Stimulated activated CD4-positive, alpha-beta T cell treated with anti-CD3 and anti-CD28 coated beads, Interleukin-12 subunit alpha, Interleukin-12 subunit beta, amount 100 ng/mL, for 24 hours (primary cell): ENCODE measurements at places on chromosomes 7 and 10.

DNA sequence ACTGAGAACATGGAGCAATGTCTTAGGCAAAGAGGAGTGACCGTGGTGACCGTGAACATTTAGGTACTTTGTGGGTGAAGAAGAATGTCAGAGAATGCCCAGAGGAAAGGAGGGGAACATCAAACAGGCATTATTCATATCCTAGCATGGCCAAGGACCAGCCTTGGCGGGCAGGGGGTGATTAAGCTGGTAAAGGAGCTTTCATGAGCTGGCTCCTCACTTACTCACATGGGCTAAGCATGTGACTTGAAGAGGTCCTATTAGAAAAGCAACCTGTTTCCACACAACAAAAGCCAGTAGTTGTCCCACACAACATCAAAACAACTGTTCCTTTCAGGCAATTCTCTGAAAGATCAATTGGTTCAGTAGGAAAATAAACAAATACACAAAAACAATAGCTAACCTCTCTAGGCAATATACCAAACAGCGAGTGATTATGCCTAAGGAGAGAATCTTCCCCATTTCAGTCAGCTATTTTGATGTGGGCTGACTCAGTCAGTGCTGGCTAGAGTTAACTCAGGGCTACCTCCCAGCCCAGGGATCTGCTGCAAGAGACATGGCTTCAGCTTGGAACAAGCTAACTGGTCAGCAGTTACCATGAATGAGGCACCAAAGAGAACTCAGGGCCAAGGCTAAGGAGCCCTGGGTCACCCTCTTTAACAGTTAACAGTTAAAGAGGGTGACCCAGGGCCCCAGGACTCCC is 283.5 kb downstream of the ARHGAP12 start:
- DNase-seq = no peak

- no peak for DNase-seq
These were observed 38.9 kb upstream of the BMS1 start for GRCh38 chr10:42743697-42744096.

- peak; percentile 51 for DNase-seq
These were observed 2.2 kb downstream of the GNB2 start for GRCh38 chr7:100675581-100676350.

DNA sequence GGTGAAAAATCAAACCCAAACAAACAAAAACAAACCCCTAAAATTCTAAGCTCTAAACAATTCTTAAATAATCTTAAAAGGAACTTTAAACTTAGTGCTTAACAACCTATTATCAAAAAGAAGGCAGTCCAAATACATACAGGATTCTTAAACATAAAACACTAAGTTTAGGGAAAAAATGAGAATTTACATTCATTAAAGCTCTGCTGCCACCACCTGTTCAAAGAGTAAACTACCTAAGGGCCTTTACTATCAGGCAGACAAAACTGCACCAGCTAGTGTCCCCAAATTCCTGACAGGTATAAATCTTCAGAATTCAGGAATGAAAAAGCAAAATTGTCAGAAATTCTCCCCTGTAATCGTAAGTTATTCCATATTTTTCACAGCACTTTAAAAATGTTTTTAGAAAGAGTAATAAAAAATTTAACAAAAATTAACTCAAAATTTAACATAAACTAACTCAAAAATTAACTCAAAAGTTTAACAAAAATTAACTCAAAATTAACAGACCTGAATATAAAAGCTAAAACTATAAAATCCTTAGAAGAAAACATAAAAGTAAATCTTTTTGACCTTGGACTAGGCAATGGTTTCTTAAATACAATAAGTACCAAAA is 55.1 kb downstream of the PDZD8 start:
- DNase-seq = no peak

- no peak for DNase-seq
These were observed 279.7 kb downstream of the USP6NL start for GRCh38 chr10:11331726-11332125.

- DNase-seq = no peak
These were observed 43.7 kb downstream of the WNT2 start for GRCh38 chr7:117279203-117279602.

DNA sequence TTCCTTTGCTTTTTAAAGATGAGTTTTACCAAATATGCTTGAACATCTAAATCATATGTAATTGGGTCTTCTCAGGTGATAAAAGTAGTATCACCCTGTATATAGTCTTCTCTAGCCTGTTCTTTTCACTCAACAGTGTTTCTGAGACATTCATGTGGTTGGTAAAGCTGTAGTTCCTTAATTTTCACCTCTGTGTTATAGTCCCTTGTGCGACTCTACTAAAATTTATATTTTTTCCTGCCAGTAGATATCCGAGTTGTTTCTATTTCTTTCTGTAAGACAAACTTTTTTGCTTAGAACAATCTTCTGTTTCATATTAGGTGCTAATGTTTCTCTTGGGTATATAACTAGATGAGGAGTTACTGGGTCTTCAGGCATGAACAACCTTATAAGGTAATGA is 35.6 kb downstream of the SYPL1 start:
- DNase-seq = no peak

GRCh38 chr7:152617056-152617455 is 58.9 kb downstream of the XRCC2 start:
- DNase-seq = no peak

DNA sequence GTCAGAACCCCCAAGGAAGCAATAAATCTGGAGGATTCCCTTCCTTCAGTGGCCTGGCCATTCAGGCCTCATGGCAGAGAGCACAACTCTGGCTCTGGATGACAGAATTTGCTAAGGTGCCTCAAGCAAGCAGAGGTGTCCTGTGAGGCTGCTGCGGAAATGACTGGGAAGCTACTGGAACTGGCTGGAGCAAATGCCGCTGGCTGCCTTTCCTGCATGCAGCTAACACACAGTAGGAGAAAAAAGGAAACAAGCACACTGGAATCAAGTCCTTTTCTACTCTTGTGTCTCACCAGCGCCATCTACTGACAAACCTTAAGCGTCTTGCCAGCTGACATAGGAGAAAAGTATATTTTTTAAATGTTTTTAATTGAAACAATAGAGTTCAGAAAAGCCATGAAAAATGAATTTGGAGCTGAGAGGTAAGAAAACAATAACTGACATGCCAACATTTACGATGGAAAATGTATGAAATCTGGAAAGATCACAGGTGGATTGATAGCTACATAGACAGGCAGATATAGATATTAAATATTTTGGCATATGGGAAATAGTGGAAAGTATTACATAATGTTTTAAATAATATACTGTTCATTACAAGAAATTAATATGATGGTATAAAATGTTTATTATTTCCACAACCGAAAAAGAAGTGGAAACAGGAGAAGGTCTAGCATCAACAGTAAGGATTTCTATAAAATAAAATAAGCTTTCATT is 951.6 kb downstream of the ANKRD7 start:
- no peak for DNase-seq

- DNase-seq = no peak
These were observed 964.4 kb downstream of the PCDH15 start for GRCh38 chr10:53836638-53837037.

- no peak for DNase-seq
These were observed 62.6 kb downstream of the CCNY start for GRCh38 chr10:35398908-35399307.

GRCh38 chr7:45390731-45391130 is 183.4 kb upstream of the ADCY1 start:
- no peak for DNase-seq

- DNase-seq = no peak
These were observed 457.9 kb upstream of the TPK1 start for GRCh38 chr7:145293754-145294153.

GRCh38 chr7:72101444-72101843 is 310.7 kb downstream of the CALN1 start:
- no peak for DNase-seq

DNA sequence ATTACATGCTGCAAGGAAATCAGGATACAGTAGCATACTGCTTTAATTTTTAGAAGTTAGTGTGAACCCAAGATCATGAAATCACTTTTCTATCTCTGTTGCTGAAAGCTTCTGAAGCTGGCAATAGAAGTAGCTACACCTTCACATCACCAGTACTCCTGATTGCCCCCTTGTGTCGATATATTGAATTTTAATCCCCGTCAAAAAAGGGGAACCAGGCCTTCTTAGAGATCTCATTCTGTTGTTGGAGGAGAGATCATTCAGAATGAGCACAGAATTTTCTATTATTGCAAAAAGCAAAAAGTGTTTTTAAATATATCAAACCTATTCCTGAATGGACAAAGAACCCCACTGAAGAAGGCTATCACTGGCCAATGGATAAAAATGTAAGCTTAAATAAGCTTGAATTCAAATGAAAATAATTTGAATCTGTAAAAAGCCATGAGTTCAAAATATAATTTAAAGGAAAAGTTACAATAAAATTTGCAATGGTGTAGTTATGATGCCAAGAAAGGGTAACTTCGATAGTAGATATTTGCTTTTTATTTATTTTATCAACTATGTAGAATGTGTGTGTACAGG is 39.7 kb upstream of the TEX47 start:
- DNase-seq = no peak

DNA sequence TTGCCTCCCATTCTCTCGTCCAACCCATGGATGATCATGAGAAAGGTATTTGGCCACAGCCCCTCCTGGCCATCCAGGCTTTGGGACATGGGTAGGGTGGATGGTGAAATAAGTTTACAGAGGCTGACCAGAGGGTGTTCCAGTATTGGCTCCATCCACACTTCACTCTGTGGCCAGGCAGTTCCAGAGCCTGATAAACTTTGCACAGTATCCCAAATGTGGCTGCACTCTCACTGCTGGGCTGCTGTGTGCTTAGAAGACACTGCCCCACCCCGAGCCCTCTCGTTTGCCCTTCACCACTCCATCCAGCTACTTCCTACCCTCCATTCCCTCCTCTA is 72.0 kb upstream of the ZMIZ1 start:
- DNase-seq = no peak

- no peak for DNase-seq
These were observed 116.1 kb downstream of the TPST1 start for GRCh38 chr7:66321283-66321682.

- DNase-seq = no peak
These were observed 501.0 kb upstream of the GALNT17 start for GRCh38 chr7:70630818-70631457.

GRCh38 chr7:122896509-122896908 is 10.2 kb upstream of the CADPS2 start:
- DNase-seq = no peak

DNA sequence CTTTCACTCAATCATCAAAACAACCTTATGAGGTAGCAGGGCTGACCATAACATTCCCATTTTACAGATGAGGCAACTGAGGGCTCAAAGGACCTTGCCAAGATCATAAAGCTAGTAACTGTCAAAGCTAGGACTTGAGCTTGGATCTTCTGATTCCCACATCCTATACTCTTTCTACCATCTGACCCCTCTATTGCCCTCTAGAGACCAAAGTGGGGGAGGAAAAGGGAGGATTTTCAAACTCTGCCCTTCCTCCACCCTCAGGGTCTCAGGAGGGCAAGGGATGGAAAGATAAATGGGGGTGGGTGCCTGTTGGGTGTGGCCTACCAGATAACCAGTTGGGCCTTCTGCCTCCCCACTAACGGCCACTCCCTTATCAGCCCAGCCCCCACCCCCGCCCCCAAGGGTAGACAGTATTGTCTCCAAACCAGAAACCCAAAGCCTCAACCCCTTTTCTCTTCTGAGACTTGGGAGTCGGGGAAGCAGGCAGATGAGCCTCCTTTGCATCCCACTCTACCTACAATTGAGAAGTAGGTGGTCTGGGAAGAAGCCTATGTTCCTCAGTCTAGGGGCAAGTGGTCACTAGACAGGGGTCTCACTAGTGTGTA is 7.9 kb downstream of the LDB1 start:
- no peak for DNase-seq
